ENCODE measurements at places on chromosomes 4 and X.

GRCh38 chr4:183098019-183098722, 886 bp upstream of the WWC2 start:
- peak; percentile 7 for DNase-seq

GRCh38 chr4:139919521-139919920, 234.5 kb downstream of the MAML3 start:
- no peak for DNase-seq

- DNase-seq = no peak
Observed at GRCh38 chr4:2163311-2163821, 78.6 kb downstream of the HAUS3 start.

GRCh38 chrX:85084770-85085393, 81.2 kb downstream of the APOOL start:
- no peak for DNase-seq

GRCh38 chr4:180058691-180059215, 2184.4 kb upstream of the TENM3 start:
- DNase-seq = no peak

DNA sequence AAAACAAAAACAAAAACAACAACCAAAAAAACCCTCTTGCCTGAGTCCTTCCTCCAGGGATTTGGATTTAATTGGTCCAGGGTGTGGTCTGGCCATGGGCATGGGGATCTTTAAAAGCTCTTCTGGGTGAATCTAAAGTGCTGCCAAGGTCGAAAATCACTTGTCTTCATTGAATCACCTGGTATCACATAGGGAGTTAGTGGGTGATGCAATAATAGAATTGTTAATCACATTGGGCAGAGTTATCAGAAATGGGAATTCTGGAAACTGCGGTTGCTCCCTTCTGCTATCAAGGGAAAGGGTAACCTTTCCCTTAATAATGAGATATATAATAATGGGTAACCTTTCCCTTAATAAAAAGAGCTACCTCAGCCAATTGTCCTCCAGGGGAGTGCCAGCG, 267.9 kb upstream of the KLF3 start:
- DNase-seq = no peak

DNA sequence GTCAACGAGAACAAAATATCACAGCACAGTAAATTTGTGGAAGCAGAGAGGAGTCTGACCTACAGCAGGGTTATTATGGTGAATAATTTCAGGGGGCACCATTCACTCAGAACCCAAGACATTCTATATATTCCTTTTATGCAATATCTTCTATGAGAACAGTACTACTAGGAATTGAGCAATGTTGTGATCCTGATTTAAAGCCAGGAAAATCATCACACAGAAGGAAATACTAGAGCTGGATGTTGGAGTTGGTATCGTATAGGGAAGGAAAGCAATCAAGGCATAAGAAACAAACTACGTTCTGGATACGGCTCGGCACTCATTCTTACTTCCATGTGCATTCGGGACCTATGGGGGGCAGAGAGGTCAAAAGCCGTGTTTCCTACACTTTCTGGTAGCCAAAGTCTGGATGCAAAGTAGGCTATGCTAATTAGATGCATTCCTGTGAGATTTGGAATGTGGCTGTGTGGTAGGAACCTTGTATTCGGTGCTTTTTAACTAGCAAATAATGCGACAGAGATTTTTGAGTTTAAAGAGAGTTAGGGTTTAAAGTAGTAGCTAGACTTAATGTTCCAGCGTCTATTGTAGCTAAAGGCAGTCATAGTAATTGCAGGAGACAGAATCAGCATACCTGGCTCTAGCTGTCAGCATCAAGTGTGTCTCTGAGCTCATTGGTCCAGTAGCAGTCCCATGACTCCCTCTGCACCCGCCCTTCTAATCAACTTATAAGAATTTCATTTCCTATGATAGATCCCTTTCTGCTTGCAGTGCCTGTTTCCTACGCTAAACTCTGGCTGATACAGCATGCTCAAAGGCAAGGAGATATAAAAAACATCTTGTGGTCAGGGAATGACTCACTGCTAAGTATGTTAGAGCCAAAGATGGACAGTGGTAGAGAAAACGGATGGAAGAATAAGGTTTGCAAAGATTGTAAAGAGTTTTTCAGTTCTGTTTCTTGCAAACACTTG, 43.3 kb upstream of the PDGFC start:
- no peak for DNase-seq

- no peak for DNase-seq
Observed at GRCh38 chr4:10097906-10098779, 18.5 kb downstream of the WDR1 start.

DNA sequence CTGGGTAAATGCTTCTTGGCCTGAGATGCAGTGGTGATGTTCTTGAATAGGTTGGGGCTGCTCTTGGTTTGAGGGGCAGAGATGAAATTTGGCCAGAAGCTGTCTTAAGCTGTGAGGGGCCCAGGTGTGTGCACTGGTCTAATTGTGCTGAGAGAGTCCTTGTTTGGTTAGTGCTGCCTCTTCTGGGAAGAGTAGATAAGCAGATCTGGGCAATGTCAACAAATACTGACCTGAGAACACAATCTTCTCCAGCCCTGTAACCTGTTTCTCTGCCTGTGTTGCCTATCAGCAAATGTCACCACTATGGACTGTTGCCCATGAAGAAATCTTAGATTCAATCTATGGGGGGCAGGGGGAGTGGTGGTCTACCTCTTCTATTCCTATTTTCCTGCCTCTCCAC, 17.2 kb upstream of the USP27X start:
- no peak for DNase-seq

DNA sequence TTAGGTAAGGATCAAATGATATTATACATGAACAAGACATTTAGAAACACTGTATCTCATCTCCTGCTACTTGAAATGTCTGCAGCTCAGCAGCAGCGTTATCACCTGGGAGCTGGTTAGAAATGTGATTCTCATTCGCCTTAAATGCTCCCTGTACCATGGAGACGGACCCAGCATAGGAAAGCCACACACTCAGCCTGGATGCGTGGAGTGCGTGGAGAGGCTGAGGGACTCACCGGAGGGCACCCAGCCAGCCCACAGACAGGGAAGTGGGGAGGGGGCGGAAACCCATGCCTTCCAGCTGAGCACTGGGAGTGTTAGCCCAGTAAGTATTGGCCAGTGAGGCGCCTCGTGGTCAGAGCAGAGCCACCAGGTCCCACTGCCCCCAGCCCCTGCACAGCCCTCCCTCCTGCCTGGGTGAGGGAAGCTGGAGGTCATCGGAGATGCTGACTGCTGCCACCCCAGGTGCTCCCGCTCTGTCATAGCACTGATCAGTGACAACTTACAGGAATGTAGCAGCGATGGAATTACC, 15.2 kb downstream of the SUPT20HL1 start:
- DNase-seq = no peak

DNA sequence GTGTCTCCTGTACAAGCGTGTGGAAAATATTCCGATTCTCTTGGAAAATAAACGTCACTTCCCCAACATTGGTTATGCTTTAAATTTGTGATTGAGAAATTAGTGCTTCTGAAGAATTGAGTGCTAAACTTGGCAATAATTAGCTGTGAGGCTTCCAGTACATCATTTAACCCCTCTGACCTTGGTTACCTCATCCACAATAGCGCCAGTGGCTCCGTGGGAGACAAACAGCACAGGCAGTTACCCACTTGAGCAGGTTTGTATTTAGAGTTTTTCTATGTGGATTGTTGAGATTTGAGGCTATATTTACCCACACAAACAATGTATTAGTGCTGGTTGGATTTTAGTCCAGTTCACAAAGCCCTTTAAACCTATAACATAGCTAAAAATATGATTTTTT, 476.5 kb downstream of the NKX6-1 start:
- no peak for DNase-seq

DNA sequence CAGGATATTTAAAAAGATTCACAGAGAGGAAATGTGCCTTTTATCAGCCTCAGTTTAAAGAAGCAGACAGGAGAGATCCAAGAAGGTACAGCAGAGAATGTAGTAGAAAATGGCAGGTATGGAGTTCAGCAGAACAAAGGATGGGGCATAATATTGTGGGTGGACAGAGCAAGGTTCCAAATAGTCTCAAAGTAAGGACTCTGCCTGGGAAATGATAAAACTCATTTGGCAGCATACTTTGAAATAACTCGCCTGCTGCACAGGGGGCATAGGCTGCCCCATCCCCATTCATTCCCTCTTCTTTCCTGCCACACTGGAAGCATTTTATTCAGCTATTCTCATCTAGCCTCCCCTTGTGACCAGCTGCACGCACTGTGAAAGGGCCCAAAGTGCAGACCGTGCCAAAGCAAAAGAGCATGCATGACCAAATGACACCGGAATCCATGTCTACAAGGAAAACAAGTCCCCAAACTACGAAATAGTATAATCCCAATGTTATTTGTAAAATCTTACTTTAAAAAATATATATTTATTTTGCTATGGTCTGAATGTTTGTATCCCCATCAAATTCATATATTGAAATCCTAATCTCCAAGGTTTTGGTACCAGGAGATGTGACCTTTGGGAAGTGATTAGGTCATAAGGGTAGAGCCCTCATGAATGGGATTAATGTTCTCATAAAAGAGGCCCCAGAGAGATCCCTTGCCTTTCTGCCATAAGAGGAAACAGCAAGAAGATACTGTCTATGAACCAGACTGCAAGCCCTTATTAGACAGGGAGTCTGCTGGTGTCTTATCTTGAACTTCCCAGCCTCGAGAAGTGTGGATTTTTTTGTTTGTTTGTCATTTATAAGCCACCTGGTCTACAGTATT, 77.4 kb upstream of the PRSS48 start:
- no peak for DNase-seq

- no peak for DNase-seq
Observed at GRCh38 chrX:77264490-77264889, 182.7 kb upstream of the FGF16 start.

DNA sequence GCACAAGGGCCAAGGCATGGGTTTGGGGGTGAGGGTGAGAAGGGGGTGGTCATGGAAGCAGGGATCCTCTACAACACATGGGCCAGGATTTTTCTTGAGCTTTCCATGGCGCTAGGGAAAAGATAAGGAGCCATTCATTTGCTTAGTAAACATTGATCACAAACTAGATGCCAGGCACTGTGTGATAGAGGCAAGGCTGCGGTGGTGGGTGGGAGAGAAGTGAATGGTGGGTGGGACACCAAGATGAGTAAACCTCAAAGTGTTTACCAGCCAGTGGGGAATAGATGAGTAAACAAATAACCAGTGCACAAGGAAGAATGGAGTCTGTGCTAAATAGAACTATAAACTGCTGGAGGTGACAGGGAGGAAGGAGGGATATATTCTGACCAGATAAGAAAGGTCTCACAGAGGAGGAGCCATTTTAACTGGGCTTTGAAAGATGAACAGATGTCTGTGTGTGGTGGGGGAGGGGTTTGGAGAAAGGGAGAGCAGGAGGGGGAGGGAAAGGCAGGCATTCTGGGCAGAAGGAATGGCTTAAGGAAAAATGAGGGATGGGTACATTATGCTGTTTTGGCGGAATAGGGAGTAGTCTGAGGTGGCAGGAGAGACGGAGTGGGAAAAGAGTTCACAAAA, 48.0 kb upstream of the LAS1L start:
- no peak for DNase-seq

- no peak for DNase-seq
Observed at GRCh38 chr4:70619288-70619687, 9.3 kb upstream of the ENAM start.

DNA sequence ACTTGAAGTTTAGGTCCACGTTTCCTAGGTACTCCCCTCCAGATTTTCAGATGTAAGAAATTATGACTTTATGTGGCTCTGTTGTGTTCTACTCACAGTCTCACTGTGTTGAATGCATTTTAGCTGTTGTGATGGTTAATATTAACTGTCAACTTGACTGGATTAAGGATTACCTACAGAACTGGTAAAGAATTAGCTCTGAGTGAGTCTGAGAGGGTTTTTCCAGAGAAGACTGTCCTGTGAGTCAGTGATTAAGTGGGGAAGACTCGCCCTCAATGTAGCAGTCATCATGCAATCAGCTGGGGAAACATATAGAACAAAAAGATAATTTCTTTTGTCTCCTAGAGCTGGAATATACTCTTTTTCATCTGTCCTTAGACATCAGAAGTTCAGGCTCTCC, 493.4 kb downstream of the ACTRT1 start:
- no peak for DNase-seq

GRCh38 chr4:186643501-186644310, 80.0 kb downstream of the FAT1 start:
- no peak for DNase-seq

DNA sequence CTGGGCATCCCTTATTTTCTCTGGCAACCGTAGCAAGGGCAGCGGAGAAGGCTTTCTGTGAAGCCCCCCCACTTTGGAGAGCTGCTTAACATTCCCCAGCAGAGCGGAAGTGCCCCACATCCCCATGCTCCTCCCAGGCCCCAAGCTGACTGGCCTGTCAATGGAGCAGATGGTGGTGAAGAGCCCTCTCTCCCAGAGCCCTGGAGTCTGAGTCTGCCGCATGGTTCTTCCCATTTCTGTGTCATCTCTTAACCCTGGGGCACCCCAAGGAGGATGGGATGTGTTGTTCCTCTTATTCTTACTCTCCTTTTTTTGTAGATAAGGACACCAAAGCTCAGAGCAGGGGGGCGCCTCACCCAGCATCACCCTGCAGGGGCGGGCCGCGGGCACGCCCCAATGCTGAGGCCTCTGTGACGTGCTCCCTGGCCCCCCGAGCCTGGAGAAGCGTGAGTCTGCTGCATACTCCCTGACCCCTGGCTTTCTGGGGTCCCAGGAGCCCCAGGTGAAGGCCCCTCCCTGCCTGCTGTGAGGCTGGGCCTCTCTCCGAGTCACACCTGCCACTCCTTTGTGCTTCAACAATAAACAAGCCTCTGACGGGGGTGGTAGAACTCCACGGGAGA, 35.9 kb downstream of the ADRA2C start:
- no peak for DNase-seq

GRCh38 chr4:70994069-70994366, 569 bp downstream of the DCK start:
- DNase-seq = no peak

GRCh38 chrX:17547658-17548057, 172.7 kb downstream of the NHS start:
- no peak for DNase-seq

GRCh38 chr4:185235119-185235842, 25.9 kb downstream of the SNX25 start:
- no peak for DNase-seq

GRCh38 chr4:10762561-10762960, 78.0 kb upstream of the CLNK start:
- DNase-seq = no peak

DNA sequence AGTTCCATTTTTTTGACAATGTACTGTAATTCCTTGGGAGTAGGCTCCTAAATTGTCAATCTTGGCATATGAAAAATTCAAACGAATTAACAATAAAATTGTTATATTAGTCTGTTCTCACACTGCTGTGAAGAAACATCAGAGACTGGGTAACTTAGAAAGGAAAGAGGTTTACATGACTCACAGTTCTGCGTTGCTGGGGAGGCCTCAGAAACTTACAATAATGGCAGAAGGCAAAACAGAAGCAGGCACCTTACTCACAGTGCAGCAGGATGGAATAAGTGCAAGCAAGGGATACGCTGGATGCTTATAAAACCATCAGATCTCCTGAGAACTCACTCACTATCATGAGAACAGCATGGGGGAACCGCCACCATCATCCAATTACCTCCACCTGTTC, 246.4 kb upstream of the TRAM1L1 start:
- no peak for DNase-seq

Data from stimulated activated CD8-positive, alpha-beta memory T cell treated with anti-CD3 and anti-CD28 coated beads, Interleukin-7, amount 100 ng/mL, for 4 hours (primary cell).